ENCODE measurements at places on chromosomes 11 and 22. TPM values are rescaled to one million over a fixed set of nuclear protein-coding genes. Genes with fewer than 3 reads are reported as not detected.

GRCh38 chr22:31451709-31452571 lies 37.7 kb downstream of the EIF4ENIF1 start:
- no peak for DNase-seq

DNA sequence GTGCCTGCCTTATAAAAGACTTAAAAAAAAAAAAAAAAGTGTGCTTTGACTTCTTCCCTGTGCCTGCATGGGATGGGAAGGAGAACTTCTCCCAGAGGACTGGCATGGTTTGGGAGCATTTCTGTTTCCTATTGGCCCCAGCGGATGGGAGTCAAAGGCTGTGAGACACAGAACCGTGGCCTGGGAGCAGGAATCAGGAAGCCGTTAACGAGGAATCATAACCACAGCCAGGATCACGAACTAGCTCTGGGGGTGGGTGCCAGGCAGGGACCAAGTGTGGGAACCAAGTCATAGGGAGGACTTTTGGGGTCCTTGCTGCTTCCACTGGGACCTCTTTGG lies 526 bp downstream of the C1QTNF6 start:
- no peak for DNase-seq

DNA sequence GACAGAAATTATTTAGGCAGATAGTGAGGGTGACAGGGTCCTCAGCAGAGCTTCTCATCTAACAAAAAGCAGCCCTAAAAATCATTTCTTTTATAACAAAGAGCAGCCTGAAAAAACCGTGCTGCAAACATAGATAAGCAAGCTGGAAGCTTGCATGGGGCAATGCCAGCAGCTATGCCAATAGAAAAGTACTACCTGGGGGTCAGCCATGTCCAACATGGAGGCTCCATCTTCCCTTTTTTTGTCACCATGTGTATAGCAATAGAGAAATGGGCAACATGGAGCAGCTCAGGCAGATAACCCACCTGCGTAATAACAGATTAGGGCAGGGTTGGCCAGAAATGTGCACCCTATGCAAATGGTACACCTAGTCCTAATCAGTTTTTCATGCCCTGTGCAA lies 57.4 kb upstream of the IGLL5 start:
- DNase-seq = no peak

DNA sequence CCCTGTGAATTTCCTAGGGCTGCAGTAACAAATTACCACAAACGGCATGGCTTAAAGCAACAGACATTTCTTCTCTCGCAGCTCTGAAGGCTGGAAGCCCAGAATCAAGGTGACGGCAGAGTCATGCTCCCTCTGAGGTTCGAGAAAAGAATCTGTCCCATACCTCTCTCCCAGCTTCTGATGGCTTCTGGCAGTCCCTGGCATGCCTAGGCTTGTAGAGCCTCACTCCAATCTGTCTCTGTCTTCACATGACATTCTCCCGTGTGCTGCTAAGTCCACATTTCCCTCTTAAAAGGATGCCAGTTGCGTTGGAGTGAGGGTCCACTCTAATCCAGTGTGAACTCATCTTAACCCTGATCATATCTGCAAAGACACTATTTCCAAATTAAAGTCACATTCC lies 116.2 kb downstream of the NECTIN1 start:
- DNase-seq = no peak

DNA sequence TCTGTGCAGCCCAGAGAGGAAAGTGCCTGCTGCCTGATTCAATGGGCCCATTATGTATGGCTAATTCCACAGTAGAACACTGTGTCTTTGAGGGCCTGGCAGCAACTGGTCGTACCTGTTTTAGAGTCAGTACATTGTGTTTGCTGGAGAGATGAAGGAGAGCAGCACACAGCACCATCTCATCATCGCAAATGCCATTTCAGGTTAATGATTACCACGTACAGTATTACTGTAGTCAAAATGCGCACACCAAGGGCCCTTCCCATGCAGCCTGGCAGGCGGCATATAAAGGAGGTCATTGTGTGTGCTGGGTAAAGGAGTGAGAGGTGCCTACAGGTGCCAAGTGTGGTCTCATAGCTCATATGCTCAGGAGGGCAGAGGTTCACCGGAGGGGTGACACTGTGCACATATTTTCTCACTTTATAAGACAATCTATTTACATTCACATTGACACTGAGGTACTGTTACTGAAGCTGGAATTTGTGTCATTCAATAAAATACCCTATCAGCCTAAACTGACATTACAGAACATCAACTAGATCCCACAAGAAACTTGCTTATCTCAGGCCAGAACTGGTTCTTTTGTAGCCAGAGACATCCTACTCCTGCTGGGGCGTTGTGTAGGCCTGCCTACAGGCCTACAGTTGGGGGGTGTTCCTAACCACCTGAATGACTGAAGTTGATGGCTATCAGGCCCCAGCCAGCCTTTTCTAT lies 90.4 kb downstream of the APIP start:
- DNase-seq = peak; percentile 68

DNA sequence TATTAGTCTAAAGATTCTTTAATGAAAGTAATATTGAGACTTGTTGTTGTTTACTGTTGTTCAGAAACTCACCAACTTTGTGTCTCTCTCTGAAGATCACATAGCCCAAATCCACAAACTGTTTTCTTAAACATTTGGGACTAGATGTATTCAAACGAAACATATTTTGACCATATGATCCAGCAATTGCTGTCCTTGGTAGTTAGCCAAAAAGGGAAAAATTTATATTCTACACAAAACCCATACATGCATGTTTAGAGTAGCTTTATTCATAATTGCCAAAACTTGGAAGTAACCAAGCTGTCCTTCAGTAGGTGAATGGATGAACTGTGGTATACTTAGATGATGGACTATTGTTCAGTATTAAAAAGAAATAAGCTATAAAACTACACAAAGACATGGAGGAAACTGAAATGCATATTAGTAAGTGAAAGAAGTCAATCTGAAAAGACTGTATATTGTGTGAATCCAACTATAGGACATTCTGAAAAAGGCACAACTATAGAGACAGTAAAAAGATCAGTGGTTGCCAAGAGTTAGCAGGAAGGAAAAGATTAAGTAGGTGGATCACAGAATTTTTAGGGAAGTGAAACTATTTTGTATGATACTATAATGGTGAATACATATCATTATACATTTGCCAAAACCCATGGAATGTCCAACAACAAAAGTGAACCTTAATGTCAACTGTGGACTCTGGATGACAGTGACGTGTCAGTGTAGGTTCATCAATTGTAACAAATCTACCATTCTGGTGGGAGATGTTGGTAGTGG lies 442.9 kb downstream of the INSC start:
- DNase-seq = no peak

MRGPRX4 gene
- total RNA-seq = not detected

UBQLN3 gene
- 2.8 TPM for total RNA-seq

- DNase-seq = no peak
These were observed 27.7 kb upstream of the RRM1 start for GRCh38 chr11:4066910-4067309.

YAP1 gene
- 137 TPM for total RNA-seq

DNA sequence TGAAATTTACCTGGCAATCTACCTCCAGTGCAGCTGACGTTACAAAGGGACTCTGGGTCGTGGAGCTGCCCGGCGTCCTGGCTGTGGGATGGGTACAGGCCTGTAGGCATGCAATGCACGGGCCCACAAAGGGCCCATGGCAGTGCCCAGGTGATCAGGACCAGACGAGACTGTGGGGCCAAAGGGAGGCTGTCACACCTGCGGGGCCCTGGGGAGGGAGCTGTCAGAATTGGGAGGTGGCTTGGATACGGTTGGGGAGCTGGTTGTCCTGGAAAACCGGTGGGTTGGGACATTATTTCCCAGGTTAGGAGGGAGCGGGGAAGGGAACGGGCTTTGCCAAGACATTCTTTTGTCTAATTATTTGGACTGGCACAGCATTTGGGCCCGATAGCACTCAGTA lies 958.5 kb downstream of the BRD1 start:
- DNase-seq = no peak

GRCh38 chr11:77287136-77287535 lies 14.3 kb downstream of the GDPD4 start:
- DNase-seq = no peak

CCDC73 gene
- total RNA-seq = 0.09 TPM

DNA sequence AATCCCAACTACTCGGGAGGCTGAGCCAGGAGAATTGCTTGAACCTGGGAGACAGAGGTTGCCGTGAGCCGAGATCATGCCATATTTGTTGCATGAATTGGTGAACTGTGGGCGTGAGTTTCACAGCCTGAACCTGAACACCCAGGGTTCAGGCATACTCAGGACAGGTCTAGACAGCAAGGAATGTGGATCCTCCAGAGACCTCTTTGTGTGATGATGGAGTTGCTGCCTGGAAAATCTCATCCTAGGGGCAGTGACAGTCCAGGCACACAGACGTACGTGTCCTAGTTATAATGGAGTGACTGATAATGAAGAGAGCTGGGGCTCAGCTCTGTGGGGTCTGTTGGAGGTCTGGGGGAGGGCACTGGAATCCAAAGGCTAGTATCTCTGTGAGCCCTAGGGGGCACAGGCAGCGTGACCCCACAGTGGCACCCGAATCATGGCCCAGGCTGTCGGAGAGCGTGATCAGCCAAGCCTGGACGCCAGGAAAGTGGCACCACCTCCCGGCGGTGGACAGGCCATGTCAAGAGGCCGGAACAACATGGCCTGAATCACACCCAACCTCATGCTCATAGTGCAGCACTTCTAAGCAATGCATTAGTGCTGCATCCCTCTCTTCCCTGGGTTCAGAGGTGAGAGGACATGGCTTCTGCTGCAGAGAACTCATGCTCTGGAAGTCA lies 31.7 kb downstream of the RIBC2 start:
- no peak for DNase-seq

GRCh38 chr22:20859615-20860014 lies 808 bp downstream of the SNAP29 start:
- DNase-seq = no peak

GRCh38 chr11:75236062-75236461 lies 4.5 kb upstream of the TPBGL start:
- no peak for DNase-seq

DNA sequence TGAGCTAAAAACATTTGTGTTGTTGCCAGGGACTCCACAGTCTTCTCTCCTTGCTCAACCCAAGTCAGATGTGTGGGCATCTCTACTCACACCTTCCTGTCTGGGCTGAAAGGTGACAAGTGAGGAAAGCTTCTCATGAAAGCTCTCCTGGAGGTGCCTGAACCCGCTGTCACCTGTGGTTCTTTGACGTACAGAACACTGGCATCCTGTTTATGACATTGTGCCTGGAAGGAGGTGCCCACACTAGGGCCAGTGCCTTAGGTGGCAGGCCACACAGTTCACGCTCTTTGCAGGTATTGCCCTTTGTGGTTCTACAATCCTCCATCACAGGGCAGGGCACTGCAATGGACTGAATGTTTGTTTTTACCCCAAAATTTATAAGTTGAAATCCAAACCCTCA lies 108.5 kb downstream of the CD44 start:
- DNase-seq = no peak

KRTAP5-7 gene
- not detected for total RNA-seq

- DNase-seq = no peak
These were observed 61.8 kb downstream of the SNX19 start for GRCh38 chr11:130854483-130854882.

GRCh38 chr11:112226831-112227401 lies 688 bp downstream of the PTS start:
- peak; percentile 15 for DNase-seq

OR8K5 gene
- not detected for total RNA-seq

DNA sequence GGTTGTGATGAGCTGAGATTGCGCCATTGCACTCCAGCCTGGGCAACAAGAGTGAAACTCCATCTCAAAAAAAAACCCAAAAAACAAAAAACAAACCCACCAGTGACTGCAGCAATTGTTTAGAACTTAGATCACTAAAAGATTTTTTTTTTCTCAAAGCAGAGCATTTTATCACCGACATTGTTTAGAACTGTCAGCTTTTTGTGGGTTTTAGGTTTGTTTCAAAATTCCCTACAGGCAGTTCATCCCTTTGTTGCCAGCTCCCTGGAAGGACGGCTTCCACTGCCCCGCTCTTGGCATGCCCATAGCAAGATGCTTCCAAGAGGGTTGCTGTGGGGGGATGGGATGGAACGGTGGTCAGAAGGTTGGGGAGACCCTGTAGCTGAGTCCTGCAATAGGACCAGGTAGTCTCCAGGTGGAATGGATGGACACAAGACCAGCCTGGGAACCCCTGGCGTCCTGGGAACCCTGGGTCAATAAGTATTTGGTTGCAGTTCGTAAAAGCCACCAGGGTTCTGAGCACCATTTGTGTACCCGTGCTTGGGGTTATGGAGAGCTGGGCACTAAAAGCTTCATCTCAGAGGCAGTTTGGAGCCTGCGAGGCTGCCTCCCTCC lies 46.7 kb downstream of the TSPAN18 start:
- no peak for DNase-seq

DNA sequence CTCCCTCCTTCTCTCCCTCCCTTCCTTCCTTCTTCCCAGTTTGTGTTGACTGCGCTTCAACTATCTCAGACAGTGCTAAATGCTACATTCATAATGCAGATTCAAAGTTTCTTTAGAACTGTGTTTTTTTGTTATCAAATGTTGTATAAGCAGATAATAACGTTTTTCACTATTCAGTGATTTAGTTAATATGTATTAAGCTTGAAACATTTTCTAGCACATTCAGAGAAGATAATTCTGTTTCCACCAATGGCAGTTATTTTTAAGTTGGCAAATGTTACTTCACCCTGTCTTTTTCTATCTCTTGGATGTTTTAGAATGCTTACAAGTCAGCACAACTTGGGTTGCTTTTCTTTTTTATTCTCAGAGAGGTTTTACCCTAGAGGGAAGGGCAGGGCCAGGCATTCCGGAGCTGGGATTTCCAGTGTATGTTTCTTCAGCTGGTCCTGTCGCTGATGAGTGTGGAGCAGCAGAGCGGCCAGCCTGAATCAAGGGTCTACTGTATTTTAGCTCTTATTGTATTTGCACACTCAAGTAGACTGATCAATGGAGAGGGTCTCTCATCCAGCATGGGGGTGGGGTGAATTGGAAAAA lies 162.3 kb upstream of the ARHGAP20 start:
- DNase-seq = no peak

DNA sequence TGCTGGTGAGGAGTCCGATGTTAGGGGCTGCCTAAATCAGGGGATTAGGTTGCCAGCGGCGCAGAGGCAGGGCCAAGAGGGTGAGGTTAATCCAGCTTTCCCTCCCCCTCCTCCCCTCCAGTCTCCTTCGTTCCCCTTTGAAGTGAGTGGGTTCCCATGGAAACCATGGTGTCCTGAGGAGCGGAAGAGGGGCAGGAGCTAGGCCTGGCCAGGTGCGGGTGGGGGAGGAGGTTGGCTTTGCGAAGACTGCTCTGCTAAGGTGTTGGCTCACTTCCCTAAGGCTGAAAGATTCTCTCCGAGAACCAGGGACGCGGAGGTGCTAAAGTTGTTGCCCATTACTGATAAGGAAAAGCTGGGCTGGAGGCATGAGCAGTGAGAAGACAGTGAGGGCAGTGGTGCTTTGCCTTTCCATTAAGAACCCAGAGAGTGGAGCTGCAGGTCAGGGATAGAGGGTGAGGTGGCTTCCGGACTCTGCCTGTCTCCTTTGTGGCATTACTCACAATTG lies 124.6 kb downstream of the FEZ1 start:
- no peak for DNase-seq

- no peak for DNase-seq
These were observed 7.8 kb downstream of the LDHAL6A start for GRCh38 chr11:18463439-18463838.

MS4A12 gene
- total RNA-seq = not detected
